Stimulated activated CD4-positive, alpha-beta T cell treated with anti-CD3 and anti-CD28 coated beads, Interleukin-1b, Interleukin-23, amount 100 ng/mL, for 48 hours (primary cell): ENCODE measurements at places on chromosomes 5 and 9.

DNA sequence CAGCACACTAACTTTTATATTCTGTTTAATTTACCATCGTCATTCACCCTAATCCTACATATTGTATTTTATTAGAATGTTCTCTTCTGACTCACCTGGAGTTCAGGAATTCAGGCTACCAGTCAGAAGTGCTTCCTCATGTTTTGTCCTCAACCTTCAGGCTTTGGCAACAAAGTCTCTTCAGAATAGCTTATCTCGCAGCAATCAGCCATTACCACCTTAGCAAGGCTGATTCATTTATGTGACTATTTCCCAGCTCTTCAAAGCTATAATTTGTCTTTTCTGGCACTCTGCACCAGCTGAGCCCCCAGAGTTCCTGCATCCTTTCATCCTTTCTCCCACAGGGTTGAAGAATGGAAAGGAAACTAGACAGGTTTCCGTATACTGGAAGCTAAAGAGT lies 365.5 kb upstream of the CDH18 start:
- DNase-seq = no peak

- DNase-seq = no peak
Measured at GRCh38 chr5:150356575-150357294, 762 bp upstream of the TCOF1 start.

GRCh38 chr5:36686881-36687280 lies 80.5 kb downstream of the SLC1A3 start:
- DNase-seq = no peak

- peak; percentile 33 for DNase-seq
Measured at GRCh38 chr5:149656576-149657182, 73.4 kb upstream of the PPARGC1B start.

DNA sequence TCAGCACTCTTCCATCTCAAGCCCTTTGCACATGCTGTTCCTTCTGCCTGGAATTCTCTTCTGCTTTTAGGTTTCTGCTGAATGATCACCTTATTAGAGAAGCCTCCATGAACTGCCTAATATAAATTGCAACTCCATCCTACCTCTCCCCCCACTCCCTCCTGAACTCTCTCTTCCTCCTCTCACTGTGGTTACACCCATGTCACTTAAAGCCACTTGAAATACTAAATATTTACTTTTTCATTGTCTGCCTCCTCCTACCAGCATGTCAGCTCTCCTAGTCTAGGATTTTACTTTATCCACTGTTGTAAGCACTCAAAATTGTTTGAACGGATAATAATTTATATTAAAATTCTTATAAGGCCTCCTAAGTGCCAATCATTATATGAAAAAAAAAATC lies 43.8 kb downstream of the ACTL7B start:
- DNase-seq = no peak

DNA sequence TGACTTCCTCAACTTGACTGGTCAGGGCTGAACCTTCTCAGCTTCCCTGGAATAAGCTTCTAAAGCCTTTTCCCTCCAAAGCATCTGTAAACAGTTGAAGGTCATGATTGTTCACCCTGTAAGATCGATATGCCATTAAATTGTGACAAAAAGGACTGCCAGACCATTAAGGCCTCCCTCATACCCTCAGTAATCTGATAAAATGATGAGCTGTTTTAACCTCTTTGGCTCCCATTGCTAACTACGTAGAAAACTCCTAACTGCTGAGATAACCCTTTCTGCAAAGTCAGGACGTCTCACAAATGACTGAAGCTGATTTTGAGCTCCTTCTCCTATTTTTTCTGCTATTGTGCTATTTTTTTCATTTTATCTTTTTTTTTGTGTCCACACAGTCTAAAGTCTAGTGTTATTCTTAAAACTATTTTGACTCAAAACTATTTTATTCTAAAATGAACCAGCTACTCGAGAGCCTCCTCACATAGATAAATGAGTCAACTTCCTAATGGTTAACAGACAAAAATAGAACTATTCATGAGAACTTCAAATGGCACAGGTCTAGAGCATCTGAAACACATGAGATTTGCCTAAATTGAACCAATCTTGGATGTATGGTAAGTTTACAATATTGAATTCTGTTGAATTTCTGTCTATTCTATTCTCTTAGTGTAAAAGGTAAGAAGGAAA lies 395.6 kb upstream of the TLE4 start:
- DNase-seq = no peak

DNA sequence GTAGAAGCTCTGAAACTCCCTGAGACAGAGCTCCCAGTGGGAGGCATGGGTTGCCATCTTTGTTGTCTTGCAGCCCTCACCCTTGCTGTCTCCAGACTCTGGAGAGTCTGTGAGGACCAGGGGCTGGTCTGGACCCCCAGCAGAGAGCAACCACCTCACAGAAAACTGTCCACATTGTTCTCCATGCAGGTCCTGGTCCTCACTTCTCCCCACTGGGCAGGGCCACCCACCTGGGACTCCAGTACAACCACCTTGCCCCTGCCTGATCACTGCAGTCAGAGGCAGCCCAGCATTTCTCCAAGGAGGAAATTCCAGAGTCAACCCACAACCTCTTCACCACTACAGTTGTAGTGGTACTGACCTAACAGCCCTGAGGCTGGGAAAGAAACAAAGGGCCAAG lies 285.6 kb upstream of the RPS23 start:
- DNase-seq = no peak

- no peak for DNase-seq
Measured at GRCh38 chr5:39057734-39058133, 16.5 kb downstream of the RICTOR start.

DNA sequence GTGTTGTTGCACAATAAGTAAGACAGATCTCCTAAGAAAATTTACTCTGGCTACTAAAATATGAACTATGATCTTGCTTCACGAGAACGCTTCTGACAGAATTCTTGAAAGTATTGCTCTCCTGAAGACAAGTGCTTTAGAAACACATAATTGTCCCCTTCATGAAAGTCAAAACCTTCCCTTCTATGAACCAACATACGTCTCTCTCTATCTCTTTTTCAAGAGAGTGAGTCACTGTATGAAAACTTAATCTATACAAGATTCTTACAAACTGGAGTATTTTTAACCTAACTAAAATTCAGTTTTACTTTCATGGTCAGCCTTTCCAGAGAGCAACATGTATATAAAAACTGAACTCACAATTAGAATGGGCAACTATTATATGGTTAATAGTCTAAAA lies 688.0 kb upstream of the CTNND2 start:
- no peak for DNase-seq

- no peak for DNase-seq
Measured at GRCh38 chr5:135869276-135869675, 26.4 kb downstream of the IL9 start.

- no peak for DNase-seq
Measured at GRCh38 chr5:18811661-18812060, 1176.3 kb downstream of the CDH18 start.

DNA sequence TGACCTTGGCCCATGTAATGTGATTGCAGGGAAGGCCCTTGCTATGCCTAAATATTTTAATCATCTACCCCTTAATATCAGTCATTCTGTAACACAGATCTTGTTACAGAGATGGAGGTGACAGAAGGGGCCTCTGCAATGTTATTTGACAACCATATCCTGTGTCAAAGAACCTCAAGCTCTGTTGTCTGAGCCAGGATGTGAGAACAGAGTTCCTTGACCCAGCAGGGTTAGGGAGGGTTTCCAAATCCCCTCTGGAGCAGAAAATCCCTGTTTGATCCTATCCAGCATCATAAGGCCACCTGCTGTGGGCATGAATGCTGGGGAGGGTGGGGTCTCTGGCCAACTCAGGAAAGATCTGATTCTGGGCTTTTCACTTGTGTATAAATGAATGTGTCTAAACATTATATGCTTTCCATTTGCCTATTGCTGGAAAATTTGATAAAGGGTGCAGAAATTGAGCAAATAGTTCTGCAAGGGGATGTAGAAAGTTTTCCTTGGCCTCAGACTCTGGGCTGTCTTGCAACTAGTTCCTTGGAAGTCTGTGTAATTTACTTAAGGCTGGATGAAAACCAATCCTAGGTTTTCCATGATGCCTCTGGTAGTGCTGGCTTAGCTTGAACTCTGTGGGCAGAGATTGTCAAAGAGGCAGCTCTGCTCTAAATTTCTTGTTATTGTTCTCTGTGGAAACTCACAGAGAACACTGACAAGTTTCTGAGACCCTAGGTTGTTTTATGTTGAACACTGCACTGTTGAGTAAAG lies 71.0 kb downstream of the PGM5 start:
- no peak for DNase-seq

DNA sequence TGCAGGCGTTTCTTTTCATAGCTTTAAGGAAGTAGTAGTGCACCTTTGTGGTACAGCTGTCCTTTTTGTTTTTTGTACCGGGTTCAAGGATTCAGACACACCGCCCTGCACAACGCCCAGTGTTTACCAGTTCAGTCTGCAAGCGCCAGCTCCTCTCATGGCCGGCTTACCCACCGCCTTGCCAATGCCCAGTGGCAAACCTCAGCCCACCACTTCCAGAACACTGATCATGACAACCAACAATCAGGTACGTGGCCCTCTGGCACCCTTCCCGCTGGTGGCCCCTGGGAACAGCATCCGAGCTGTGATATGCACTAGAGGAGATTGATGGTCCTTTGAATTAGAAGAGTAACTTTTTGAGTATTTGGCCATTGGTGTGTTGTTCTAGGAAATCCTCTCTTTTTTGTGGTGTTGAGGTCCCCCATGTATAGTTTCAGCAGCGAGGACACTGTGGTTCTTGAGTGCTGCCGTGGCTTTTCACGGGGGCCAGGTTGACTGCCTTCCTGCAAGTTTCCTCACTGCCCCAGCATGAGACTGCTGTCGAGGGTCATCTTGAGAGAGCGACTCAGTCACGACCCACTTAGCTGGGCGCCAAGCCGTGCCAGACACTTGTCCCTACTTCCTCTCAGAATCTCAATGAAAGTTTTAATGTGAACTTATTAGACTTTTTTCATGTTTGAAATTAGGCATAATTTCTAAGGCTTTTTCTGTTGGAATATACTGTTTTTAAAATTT lies 37.9 kb downstream of the TENT4A start:
- DNase-seq = no peak

DNA sequence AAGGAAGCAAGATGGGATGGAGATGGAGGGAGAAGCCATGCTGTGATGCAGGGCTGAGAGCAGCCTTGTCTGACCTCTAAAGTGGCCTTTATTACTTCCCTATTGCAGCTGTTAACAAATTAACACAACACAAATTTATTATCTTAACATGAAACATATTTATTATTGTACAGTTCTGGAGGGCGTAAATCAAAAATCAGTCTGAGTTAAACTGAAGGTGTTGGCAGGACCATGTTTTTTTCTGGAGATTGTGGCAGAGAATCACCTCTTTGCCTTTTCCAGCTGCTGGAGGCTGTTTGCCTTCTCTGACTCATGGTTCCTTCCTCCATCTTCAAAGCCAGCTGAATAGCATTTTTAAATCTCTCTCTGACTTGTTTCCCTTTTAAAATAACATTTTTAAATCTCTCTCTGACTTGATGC lies 7.2 kb upstream of the MCC start:
- DNase-seq = no peak

- DNase-seq = no peak
Measured at GRCh38 chr9:137366891-137367381, 56.0 kb downstream of the EXD3 start.
